Muscle of leg (tissue), 16 donors: ENCODE measurements at places on chromosomes 11 and 22. TPM values are rescaled to one million over a fixed set of nuclear protein-coding genes. Genes with fewer than 3 reads are reported as not detected.

The OR5M8 gene
- not detected for polyA plus RNA-seq

The MRGPRX4 gene
- polyA plus RNA-seq, result not detected

DNA sequence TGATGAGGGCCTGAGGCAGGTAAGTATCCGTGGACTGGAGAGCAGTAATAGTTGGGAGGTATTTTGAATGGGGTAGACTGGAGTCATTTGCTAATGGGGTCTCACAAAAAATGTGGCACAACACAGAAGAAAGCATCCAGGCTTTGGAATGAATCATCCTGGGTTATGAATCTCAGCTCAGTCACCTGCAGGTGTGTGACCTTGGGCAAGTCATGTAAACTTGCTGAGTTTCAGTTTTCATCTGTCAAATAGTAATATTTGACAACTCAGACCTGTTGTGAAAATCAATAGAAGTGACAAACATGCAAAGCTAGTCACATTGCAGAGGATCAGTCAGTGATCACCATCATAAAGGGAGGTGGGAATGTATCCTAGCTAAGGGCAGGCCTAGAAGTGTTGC is 232.0 kb upstream of the TENM4 start:
- no peak for DNase-seq

The CTTN gene
- polyA plus RNA-seq, result 89.9 TPM

- no peak for DNase-seq
Observed at GRCh38 chr11:117918366-117919255, 10.6 kb downstream of the TMPRSS13 start.

The ANKRD49 gene
- 12.3 TPM for polyA plus RNA-seq

The DRD4 gene
- 2.0 TPM for polyA plus RNA-seq

The CDCA5 gene
- polyA plus RNA-seq, result 14.3 TPM

- DNase-seq, result no peak
Observed at GRCh38 chr11:28729339-28729738, 621.2 kb downstream of the METTL15 start.

- no peak for DNase-seq
Observed at GRCh38 chr11:64243236-64243854, 2.5 kb downstream of the FKBP2 start.
